Activated T-cell treated with anti-CD3 and anti-CD28 coated beads for 48 hours (primary cell): ENCODE measurements at places on chromosomes 7 and 10.

GRCh38 chr10:52746169-52746568 lies 26.4 kb downstream of the MBL2 start:
- no peak for DNase-seq

DNA sequence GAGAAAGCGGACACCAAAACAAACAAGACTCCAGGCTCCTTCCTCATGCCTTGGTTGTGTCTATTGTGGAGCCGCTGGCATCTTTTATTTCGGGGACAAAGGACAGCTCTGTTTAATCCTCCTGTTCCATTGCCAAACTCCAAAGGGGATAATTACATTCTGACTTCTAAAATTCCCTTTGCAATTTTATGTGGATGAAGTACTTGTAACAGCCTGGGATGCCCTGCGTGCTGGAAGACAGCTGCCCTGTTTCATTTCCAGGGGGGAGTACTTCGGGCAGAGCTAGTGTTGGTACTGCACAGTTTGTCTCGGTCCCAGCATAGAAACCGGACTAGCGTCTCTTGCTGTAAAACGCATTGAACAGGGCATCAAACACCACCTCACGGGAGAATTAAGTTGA lies 90.9 kb downstream of the BAMBI start:
- no peak for DNase-seq

DNA sequence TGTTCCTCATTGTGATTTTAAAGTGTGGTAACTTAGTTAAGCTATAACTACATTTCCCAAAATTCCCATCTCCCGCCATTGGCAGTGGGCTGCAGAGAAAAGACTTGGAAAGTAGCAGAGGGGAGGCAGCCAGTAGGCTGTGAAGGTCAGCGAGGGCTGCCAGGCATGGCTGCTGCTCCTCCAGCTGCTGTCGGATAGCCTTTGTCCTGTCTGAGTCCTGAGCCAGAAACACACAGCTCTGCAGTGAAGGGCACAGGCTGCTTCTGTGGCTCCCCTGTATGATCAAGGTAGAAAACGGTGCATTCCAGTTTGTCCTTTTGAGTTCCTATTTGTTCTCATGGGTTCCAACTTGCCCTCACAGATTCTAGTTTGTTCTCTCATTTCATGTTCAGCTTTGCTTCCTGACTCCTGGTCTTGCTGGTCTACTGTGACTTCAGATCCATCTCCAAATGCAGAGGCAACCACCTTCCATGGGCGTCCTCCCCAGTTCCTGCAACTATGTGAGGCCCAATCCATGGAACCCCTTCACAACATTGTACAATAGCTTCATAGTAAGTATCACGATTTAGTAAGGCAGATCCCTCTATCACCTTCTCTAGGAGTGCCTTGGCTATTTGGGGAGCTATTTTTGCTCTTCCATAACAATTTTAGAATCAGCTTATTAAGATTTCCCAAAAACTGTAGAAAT lies 31.7 kb downstream of the SYPL1 start:
- no peak for DNase-seq

GRCh38 chr7:130493275-130493873 lies 1.5 kb downstream of the MEST start:
- no peak for DNase-seq

GRCh38 chr7:157785486-157786186 lies 448.8 kb downstream of the DNAJB6 start:
- no peak for DNase-seq

GRCh38 chr7:55069271-55069792 lies 50.5 kb downstream of the EGFR start:
- no peak for DNase-seq

GRCh38 chr7:19110026-19110730 lies 7.3 kb downstream of the TWIST1 start:
- DNase-seq = no peak

DNA sequence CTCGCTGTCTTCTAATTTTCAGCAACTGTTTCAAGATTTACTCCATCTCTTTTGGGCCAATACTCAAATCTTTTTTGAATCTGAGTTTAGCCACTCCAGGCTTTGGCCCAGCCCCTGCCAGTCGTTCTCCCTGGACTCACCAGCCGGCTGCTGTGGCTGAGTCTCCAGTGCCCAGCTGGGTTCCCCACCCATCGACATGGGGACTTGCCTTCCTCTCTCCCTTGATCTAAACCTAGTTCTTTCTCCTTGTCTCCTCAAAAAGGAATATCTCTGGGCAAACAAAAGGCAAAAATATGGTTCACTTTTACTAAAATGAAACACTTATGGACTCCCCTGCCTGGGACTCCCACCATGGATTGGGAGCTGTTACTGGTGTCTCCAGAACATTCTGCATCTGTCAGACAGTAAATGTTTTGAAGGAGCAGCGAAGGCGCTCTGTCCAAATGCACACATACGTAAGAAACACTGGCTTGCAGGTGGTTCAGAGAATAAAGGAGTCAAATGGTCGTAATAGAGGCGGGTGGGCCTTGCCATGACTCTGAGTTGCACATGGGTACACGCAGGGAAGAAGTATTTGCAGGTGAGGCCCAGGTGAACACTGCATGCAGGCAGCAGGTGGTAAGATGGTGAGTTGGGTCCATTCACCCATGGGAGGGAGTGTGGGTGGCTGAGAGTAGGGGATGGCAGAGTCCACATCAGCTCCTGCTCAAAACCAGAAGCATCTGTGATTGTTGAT lies 35.5 kb upstream of the HABP2 start:
- DNase-seq = no peak

DNA sequence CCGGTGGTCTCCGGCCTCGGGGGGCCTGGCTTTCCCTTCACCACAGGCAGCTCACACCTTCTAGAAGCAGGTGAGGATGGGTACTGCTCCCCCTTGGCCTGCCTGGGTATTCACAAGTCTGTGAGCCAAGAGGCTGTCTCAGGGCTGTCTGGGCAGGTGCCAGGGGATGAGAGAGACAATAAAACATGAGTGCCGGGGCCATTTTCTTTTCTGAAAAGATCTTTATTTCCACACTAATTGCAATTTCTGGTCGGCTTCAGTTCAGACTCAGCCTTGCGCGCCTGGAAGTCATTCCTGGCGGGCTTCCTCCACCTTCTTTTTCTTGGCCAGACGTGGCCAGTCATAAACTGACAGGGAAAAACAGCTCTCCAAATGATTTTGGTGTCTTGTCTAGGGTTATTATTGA lies 171.2 kb downstream of the ARHGAP12 start:
- no peak for DNase-seq

GRCh38 chr7:89027781-89028180 lies 232.2 kb upstream of the TEX47 start:
- no peak for DNase-seq

- DNase-seq = no peak
Measured at GRCh38 chr10:109619914-109620313, 303.4 kb downstream of the XPNPEP1 start.

GRCh38 chr10:130746311-130746710 lies 565.2 kb downstream of the TCERG1L start:
- DNase-seq = no peak

GRCh38 chr10:49005270-49005669 lies 65.6 kb upstream of the LRRC18 start:
- DNase-seq = no peak

DNA sequence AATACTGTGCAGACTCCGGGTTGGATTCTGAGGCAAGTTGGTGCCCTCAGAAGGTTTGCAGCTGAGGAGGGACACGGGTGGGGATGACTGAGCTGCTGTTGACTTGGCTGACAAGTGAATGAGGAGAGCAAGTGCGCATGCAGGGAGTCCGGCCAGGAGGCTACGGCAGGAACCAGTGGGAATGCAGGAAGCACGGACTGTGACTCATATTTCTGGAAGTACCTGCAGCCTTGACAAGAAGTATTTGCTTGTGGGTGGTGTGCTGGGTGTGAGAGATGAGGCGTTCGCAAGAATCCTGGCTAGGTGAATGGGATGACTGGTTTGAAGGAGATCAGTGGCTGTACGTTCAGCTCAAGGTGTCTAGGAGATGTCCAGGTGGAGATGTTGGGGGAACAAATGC lies 30.8 kb upstream of the FXYD4 start:
- no peak for DNase-seq

DNA sequence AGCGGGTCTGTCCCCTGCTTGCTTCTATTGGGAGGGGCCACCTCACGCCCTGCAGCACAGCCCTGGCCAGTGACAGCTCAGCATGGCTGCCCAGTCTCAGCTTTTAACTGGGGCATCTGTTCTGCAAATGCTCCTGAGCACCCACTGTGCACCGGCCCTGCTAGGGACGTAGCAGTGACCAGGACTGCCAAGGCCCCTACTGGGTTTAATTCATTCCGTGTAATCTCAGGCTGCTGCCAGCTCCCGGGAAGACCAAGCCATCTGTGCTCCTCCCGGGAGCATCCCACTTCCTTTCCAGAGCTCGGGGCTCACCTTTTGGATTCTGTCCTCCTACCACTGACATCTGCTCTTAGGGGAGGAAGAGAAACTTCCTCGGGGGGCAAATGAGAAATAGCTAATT lies 85.2 kb downstream of the ADARB2 start:
- DNase-seq = no peak

GRCh38 chr7:128431221-128431620 lies 21.4 kb upstream of the IMPDH1 start:
- DNase-seq = no peak

DNA sequence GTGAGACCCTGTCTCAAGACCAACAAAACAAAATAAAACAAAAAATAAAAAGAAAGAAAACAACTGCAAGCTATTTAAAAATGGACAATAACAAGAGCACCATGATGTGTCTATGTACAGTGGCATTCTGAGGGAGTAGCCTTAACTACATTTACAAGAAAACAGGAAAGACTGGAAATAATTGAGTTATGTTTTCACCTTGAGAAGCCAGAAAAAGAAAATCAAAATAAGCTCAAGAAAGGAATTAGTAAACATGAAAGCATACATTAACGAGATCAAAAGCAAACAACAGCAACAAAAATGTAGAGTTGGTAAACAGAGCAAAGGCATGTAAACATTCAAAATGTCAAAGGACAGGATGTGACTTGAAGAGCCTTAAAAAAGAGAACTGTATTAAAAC lies 36.7 kb downstream of the TEX36 start:
- DNase-seq = no peak

DNA sequence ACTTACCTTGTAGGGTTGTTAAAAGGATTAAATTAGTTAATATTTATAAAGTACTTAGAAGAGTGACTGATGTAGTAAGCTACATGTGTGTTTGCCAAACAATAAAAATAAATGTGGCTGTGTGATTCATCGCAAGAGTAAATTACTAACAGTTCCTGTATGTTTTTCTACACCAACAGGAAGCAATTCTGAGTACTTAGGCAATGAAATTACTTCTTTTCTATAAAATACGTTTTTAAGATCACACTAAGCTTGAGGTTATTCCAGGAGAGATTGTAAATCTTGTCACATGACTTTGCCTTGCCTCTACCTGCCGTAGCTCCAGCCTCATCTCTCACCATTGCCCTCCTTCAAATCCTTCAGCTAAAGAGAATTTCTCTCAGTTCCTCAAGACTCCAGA lies 18.1 kb upstream of the GSTK1 start:
- DNase-seq = no peak

GRCh38 chr7:5422396-5423305 lies 983 bp downstream of the TNRC18 start:
- no peak for DNase-seq

DNA sequence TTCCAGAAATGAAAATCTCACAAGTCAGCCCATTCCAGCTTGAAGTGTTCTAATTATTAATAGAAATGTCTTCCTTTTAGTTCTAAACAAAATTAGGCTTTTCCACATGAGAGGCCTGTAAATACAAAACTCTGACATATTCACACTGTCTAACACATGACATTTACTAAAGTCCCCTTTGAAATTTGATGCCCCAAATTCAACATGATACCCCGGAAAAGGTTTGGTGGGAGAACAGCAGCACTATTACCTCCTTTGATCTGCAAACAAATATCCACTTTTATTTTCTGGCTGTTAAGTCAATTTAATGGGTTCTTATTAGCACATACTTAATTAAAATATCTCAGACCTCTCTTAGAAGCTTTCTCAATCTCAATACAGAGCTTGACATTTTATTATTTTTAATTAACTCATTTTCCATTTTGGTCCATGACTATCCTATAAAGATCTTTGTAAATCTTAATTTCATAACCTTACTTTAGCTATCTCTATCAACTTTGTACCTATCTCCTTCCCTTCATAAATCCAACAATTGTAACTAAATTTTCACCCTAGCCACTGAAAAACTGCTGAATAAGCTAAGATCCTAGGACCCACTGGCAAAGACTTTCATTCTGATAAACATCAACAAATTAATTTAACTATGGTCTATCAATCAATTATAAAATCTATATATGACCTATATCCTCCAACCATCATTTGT lies 63.2 kb downstream of the USP6NL start:
- DNase-seq = no peak

DNA sequence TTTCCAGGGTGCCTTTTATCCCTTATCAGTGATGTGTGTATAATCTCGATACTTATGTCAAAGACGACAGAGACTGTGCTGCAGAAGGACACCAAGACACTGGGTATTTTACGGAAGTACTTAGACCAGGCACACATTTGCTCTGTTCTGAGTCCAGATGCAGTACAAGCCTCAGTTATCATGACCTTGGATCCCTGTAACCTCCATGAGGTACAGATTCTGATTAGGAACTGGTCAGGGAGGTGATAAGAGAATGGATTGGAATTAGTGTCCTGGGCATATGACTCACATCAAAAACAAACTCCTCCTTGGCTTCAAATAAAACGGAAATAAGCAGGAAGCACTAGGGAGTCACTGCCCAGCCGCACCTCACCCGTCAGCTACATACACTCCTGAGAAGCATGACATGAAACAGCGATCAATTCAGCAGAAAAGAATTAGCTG lies 146.5 kb downstream of the SFMBT2 start:
- DNase-seq = no peak

GRCh38 chr10:67696029-67696428 lies at the start of gene CTNNA3:
Gene CTNNA3 (minus strand): TSS chr10:67696195.
- DNase-seq = no peak

GRCh38 chr7:136528329-136528728 lies 340.1 kb upstream of the CHRM2 start:
- no peak for DNase-seq

DNA sequence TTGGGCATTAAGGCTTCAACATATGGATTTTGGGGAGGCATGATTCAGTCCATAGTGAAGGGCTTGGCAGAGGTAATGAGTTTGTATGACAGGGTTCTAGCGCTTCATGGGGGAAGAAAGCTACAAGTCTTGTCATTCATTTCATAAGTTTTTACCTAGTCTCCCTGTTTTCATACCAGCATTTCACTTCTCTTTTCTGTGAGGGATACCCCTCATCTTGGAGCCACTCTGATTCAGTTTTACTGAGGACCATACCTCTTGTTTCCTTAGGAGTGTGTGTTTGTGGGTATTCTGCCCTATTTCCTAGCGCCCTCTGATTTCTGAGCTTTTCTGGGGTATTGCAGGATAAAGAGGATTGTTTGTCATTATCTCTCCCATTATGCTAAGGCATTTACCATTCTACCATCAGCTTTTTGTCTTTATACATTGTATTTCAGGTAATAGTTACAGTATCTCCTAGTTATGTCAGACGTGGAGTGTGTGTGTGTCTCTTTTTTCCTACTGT lies 6.8 kb downstream of the RSBN1L start:
- no peak for DNase-seq

GRCh38 chr7:127253281-127254162 lies 781 bp upstream of the GRM8 start:
- peak; percentile 47 for DNase-seq

GRCh38 chr10:126511917-126512479 lies 123.7 kb upstream of the ADAM12 start:
- DNase-seq = no peak

GRCh38 chr7:159205833-159206232 lies 61.2 kb upstream of the VIPR2 start:
- DNase-seq = no peak

- no peak for DNase-seq
Measured at GRCh38 chr7:143256932-143257331, 6.3 kb upstream of the GSTK1 start.

GRCh38 chr10:1241322-1241890 lies 185.2 kb downstream of the WDR37 start:
- no peak for DNase-seq
